ENCODE measurements at places on chromosomes 7 and 10.
A peak's percentile ranks its signal among the peaks of the same experiment; 100 is the strongest.

DNA sequence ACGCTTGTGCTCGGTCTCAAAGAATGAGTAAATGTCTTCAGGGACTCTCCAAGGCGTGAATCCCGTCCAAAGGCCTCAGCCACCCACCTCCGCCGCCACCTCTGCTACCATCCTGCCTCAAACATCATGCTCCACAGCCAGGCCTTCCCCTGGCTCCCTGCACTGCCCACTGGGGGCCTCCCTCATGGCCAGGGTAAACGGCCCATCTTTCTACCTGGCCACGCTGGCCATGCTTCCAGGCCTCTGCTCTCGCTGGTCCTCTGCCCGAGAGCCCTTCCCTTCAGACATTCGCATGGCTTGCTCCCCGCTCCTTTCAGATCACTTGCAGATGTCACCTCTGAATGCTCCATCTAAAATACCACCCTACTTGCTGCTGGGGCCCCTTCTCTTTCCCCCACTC is 40.2 kb downstream of the ZNF783 start:
- H3K4me3 ChIP-seq = no peak overlapping the region
- H3K27ac ChIP-seq = no peak overlapping the region
- no peak for DNase-seq
- peaks cover 2% of the 10 kb centered on the region for H3K36me3 ChIP-seq
- H3K27me3 ChIP-seq = peaks cover 5% of the 10 kb centered on the region

DNA sequence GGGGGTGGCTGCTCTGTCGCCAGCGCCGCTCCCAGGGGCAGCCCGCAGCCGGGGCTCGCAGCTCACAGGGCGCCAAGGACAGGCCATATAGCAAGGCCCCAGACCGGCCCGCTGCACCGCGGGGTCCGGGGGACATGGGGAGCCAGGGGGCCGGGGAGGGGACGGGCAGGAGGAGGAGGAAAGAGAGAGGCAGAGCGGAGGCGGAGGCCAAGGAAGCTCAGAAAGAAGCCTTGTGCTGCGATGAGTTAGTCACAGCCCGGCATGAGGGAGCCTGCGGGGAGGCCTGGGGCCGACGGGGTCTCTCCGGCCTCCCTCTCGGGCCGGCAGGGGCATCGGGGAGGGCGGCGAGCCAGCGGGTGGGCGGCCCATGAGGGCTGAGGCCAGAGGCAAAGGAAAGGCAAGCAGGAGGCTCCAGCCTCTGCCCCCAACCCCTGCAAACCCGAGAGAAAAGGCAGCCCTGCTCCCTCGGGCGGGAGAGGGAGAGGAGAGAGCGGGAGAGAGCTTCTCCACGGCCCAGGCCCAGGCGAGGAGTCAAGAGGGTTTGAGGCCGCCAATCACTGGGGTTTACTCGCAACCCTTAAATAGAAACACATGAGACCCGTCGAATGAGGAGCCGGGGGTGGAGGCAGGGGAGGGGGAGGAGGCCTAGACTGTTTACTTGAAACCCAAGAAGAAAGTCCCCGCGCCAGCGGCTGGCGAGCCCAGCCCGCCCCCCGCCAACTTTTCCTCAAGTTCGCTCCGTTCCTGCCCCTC is 167.9 kb downstream of the NEURL1 start:
- peaks cover 16% of the 10 kb centered on the region for H3K36me3 ChIP-seq
- H3K27ac ChIP-seq = peak overlapping the region; percentile 20
- H3K4me3 ChIP-seq = peak overlapping the region; percentile 85
- no peaks in the 10 kb centered on the region for H3K27me3 ChIP-seq

DNA sequence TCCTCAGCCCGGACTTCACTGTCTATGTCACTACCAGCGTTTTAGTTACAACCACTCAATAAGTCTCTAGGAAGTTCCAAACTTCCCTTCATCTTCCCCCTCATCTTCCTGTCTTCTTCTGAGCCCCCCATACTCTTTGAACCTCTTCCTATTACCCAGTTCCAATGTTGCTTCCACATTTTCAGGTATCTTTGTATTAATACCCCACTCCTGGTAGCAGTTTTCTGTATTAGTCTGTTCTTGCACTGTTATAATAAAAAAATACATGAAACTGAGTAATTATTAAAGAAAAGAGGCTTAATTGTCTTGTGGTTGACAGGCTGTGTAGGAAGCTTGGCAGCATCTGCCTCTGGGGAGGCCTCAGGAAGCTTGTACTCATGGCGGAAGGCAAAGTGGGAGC is 218.6 kb downstream of the BICC1 start:
- DNase-seq = no peak
- no peaks in the 10 kb centered on the region for H3K36me3 ChIP-seq
- H3K27me3 ChIP-seq = no peaks in the 10 kb centered on the region
- H3K4me3 ChIP-seq = no peak overlapping the region
- H3K27ac ChIP-seq = no peak overlapping the region

GRCh38 chr10:103667356-103667755 is 173.9 kb downstream of the NEURL1 start:
- peaks cover 8% of the 10 kb centered on the region for H3K4me1 ChIP-seq
- H3K4me3 ChIP-seq = no peak overlapping the region
- H3K27ac ChIP-seq = peak overlapping the region; percentile 41
- DNase-seq = no peak
- no peaks in the 10 kb centered on the region for H3K27me3 ChIP-seq

DNA sequence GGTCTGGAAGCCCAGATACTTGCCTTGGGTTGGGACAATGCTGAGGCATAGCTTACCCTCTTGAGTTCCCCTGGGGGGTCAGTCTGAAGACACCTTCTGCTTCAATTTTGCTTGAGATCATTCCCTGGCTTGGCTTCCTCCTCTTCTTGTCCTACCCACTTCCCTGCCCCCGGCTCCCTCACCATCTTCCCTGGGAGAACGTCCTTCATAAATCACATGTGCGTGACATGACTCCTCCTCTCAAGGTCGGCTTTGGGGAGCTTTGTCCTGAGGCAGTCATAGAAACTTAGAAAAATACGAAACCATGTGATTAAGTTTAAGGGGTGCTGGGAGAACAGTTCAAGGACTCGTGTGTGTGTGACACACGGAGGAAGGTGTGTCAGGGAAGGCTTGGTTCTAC is 122.6 kb downstream of the SH2D4B start:
- no peaks in the 10 kb centered on the region for H3K36me3 ChIP-seq
- peaks cover 4% of the 10 kb centered on the region for H3K4me1 ChIP-seq
- H3K27ac ChIP-seq = no peak overlapping the region
- no peak for DNase-seq
- peaks cover 12% of the 10 kb centered on the region for H3K27me3 ChIP-seq
- no peak overlapping the region for H3K4me3 ChIP-seq

DNA sequence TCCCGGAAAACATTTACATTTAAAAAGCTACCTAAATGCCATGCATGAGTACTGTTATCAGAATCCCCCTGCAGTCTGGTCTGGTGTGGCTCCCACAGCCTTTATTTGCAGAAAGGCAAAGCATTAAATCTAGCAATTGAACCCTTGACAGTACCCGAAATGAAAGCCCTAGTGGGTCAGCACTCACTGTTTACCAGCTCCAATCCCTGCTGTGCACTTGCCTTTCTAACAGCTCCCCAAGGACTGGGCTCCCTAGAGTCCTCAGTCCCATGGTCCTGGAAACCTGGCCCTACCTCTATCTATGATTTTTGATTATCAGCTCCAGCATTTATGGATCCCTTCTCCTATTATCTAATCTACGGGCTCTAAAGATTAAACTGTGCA is 1.9 kb upstream of the MACC1 start:
- peak overlapping the region; percentile 71 for H3K4me3 ChIP-seq
- DNase-seq = no peak
- no peaks in the 10 kb centered on the region for H3K27me3 ChIP-seq
- H3K4me1 ChIP-seq = peaks cover 42% of the 10 kb centered on the region
